ENCODE measurements at places on chromosomes 3 and 15.

DNA sequence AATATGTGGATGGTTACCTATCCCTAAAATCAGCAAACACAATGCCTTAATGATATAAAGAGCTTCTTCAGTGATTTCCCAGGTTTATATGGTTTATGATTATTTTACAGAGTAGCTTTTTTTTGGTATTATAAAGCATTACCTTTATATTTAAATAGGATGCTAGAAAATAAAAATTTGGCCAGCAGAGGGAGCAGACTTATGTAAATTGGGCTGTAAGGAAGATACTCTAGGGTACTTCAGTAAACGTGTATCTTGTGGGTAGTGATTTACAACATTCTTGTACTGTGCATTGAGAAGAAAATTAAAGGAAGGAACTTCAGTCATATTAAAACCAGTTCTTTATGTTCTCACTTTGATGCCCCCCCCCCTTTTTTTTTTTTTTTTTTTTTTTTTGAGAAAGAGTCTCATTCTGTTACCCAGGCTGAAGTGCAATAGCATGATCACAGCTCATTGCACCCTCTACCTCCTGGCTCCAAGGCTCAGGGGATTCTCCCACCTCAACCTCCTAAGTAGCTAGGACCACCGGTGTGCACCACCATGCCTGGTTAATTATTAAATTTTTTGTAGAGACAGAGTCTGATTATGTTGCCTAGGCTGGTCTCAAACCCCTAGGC lies 167.9 kb downstream of the BBX start:
- peak; percentile 52 for DNase-seq

DNA sequence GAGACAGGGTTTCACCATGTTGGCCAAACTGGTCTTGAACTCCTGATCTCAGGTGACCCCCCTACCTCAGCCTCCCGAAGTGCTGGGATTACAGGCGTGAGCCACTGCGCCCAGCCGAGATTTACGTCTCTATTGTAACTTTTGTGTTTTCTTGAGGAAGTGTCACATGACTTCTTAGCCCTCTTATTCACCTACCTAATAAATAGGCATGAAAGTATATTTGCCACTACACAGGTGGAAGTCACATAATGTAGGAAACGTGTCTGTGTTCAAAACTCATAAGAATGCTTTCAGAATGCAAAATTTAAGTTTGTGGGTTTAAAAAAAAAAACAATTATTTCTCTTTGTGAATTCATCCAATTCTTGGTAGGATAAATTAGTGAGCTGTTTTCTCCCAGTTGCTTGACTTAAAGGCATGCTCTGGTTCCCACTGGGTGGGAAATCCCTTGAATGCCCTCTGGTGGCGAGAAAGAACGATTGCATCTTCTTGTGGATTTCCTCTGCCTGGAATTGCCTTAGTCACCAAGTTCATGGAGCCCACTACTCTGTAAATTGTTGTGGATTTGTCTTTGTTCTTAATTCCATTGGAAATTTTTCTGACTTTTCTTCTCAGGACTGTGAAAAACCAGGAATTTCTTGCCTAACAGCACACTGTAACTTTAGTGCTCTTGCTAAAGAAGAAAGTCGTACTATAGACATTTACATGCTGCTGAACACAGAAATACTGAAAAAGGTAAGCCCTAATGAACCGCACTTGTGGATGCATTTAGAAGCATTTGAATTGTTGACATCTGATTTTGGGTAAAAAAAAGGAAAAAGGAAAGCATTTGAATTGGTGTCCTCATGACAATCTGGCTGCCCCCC lies 82.2 kb upstream of the CTDSPL start:
- peak; percentile 71 for DNase-seq

- DNase-seq = peak; percentile 85
These were observed 17.3 kb downstream of the ZBTB38 start for GRCh38 chr3:141385406-141386125.

DNA sequence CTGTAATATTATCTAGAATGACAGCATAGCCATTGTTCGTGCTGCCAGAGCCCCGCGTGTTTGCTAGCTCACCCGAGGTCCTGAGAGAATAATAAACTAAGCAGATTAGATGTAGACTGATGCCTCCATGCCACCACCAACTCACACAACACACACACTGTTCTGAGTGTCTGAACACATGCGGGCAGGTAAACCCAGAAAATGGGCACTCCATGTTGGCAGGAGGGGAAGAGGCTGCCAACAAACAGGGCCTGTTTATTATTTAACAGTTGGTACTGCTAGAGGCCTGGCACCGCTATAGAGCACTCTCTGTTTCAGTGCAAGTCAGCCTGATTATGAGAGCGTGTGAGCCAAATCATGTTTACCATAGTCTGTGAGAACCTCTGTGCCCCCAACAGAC lies 299.0 kb downstream of the ZBTB20 start:
- peak; percentile 88 for DNase-seq

DNA sequence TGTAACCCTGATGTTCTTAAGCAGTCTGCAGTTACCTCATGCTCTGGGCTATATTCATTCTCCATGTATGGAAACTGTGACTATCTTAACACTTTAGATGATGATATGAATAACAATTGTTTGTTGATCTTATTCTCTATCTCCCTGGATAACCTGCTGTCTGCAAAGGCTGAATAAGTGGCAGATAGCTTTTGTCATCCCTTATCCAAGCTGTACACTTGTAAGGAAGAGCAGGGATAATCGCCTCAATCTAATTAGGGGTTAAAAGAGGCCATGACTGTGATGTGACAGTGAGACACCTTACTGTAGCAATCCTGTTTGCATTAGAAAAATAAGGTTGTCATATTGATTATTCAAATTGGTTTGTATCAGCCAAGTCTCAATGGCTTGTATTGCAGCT lies 123.9 kb downstream of the RSRC1 start:
- no peak for DNase-seq

DNA sequence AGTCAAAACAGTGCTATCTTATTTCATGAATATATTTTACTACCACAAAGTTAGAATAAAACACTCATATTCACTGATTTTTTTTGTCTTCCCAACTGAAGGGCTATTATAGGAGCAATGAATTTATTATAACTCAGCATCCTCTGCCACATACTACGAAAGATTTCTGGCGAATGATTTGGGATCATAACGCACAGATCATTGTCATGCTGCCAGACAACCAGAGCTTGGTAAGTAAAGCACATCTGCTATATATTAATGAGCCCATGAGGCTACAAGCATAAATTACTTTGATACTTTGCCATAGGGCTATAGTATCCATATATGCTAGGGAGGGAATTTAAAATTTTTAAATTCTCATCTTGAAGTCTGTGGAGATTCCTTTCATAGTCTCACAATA lies 95.9 kb downstream of the FEZF2 start:
- DNase-seq = no peak

DNA sequence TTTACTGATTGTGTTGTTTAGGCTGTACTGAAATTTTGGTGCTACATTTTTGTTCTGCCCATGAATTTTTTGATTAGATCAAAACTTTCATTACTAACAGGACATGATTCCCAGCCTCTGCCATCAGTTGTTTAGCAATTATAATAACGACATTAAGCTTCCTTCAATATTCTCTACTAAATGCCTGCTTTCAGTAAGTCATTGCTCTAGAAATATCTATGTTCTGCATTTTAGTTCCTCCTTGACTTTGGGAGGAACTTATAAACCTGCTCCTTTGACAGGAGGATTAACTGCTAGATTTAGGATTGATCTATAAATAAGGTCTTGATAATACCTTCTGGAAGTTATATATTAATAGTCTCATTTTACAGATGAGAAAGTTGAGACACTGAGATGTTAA lies 269.1 kb downstream of the RAP2B start:
- no peak for DNase-seq

DNA sequence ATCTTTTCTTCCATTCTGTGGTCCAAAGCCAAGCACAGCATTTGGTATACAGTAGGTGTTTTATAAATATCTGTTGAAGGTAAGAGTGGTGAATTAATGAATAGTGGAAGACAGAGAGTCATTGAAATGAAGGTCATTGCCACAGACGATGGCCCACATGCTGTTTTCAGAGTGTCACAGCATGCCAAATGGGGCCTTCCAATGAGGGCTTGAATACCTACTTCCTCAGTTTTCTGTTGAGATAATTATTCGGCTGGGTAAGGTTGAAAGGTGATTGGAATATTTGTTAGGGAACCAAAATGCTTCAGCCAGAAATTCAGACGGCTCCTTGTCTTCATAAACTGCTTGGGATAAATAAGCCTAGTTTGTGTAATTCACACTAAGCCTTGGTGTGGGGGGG lies 205.3 kb upstream of the TBL1XR1 start:
- DNase-seq = no peak

DNA sequence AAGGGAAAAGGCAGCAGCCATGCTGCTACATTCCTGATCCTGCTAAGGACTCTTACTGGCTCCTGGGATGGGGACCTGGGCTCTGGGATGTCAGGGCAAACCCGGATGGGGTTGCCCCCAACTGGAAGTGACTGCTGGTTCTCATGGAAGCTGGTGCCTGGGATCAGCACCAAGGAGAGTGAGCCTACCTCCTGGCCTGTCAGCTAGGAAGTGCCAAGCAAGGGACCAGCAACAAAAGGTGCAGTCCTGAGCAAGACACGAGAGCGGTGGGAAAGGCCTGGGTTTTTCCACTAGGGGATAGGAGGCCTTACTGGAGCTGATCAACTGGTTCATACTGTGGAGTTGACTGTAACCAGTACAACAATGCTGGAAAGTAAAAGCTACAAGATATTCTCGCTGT lies 47.9 kb upstream of the SYNM start:
- no peak for DNase-seq

GRCh38 chr3:122498152-122498551 lies 16.6 kb downstream of the KPNA1 start:
- no peak for DNase-seq

DNA sequence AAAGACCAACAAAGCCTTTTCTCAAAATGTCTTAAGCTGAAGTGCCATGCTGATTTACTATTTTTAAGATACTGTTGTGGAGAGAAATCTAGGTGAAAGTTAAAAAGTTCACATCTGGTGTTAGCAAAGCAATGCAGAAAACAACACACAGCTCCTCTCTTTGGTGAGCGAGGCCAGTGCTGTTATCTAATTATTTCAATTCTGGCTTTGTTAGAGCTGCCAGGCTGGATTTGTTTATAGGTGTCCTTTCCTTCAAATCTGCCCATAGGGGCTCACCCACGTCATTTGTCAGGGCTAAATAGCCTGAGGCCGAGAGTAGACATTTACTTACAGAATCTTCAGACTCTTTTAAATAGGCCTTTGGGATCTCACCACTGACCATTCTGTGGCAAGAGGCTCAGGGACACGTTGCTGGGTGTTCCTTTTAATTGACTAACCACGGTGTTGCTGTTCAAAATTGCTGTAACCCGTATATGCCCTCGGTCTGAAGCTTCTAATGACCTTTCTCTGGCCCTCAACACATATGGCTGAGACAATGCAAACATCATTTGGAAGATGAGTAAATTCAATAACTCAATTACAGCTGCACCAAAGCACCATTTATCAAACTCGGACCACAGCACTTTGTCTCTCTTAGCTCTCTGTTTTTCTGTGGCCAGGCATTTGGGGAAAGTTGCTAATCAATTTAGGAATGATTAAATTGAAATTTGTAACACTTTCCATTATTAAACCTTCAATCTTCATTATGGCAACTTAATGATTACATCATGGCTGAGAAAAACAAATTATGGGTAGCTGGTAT lies 152.6 kb downstream of the PDZRN3 start:
- DNase-seq = peak; percentile 57

GRCh38 chr3:99839613-99840012 lies 22.0 kb downstream of the CMSS1 start:
- DNase-seq = no peak

- DNase-seq = no peak
These were observed 8.1 kb upstream of the CSPG5 start for GRCh38 chr3:47586746-47587145.

DNA sequence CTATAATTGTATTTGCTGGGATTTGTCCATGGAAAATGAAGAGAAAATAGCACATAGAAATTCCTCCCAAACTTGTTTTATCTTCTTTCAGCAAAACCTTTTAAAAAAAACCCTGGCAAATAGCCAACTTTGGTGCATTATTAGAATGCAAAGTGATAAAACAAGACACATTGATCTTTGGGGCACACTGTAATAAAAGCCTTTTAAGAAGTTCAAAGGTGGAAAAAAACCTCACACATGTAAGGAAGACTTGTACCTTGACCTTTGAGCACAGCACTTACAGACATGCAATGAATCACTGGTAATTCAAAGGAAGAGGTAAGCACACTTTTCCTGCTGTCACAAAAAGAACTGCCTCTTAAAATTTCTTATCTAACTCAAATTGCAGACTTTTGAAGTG lies 8.0 kb upstream of the MORC1 start:
- no peak for DNase-seq

DNA sequence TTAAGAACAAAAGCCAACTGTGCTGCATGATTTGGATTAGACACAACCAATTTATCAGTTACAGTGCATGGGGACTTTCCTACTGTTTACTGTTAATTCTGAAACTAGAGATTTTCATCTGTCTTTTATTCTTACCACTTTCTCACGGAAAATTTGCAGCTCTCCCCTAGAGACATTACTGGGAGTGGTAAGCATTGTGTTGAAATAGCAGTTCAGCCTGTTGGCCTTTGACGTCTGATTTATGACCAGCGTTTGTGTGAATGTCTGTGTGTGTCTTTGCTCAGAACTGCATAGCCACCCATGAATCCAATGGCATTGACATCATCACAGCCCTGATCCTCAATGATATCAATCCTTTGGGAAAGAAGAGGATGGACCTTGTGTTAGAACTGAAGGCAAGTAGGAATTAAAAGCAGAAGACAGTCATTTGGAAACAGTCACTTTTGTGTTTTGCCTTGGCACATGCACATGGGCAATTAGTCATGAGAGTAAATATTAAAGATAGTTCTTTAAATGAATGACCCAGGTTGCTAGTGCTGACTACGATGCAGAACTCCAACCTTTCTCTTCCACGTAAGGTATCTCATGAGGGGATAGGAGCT lies 202.2 kb upstream of the BHLHE40 start:
- no peak for DNase-seq

- no peak for DNase-seq
These were observed 7.0 kb downstream of the FNDC3B start for GRCh38 chr3:172046268-172046915.

DNA sequence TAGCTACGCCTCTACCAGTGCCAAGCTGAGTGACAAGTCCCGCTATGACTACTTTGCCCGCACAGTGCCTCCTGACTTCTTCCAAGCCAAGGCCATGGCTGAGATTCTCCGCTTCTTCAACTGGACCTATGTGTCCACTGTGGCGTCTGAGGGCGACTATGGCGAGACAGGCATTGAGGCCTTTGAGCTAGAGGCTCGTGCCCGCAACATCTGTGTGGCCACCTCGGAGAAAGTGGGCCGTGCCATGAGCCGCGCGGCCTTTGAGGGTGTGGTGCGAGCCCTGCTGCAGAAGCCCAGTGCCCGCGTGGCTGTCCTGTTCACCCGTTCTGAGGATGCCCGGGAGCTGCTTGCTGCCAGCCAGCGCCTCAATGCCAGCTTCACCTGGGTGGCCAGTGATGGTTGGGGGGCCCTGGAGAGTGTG lies 5.7 kb downstream of the GRM2 start:
- DNase-seq = no peak

DNA sequence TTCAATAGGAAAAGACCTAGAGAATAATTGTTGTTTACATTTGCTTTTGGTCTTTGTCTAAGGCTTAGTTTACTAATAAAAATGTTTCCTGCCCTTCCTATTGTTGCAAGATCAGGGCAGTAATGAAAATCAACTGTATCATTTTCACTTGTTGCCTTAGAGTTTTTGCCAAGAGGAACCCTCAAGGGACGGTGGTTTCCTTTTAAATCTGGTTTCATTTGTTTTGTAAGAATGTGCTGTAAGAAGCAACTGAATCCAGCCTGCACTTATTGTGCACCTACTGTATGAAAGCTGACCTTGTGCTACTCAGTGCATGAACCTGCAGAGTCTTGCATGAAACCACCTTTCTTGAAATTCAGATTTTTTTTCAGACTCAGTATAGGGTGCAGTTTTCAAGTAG lies 5.3 kb downstream of the IGF1R start:
- no peak for DNase-seq

Data from NCI-H1092 treated with DMSO at 0.1 percent for 48 hours (cell line).